Stimulated activated CD4-positive, alpha-beta T cell treated with anti-CD3 and anti-CD28 coated beads, Interleukin-15, amount 100 ng/mL, for 48 hours (primary cell): ENCODE measurements at places on chromosomes 6 and 20.

DNA sequence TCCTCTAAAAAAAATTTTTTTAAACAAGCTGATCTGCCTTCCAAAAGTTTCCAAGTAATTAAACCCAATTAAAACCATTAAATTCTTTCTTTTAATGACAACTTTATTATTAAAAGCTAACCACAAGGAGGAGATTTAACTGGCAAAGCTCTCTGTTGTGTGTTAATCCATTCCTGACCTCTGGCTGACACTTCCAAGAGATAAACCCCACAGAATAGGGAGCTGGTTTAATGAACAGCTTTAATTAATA, 230.8 kb downstream of the EYA2 start:
- DNase-seq = no peak

DNA sequence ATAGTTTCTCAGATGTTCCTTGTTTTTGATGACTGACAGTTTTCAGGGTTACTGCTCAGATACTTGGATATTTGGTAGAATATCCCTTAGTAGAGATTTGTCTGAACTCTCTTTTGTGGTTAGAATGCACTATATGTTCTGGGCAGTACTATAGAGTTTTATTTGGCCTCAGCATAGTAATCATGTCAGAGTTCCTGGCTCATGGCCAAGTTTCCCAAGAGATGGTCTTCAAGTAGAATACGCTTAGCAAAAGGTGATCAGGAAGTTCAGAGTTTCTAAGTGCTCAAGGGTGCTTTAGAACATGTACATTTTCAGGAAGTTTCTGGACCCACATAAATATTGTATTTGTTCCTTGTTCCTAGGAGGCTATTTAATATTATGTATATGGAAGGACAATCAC, 1209.7 kb upstream of the GJE1 start:
- DNase-seq = no peak

GRCh38 chr6:4412488-4412887, 277.1 kb upstream of the ECI2 start:
- DNase-seq = no peak

DNA sequence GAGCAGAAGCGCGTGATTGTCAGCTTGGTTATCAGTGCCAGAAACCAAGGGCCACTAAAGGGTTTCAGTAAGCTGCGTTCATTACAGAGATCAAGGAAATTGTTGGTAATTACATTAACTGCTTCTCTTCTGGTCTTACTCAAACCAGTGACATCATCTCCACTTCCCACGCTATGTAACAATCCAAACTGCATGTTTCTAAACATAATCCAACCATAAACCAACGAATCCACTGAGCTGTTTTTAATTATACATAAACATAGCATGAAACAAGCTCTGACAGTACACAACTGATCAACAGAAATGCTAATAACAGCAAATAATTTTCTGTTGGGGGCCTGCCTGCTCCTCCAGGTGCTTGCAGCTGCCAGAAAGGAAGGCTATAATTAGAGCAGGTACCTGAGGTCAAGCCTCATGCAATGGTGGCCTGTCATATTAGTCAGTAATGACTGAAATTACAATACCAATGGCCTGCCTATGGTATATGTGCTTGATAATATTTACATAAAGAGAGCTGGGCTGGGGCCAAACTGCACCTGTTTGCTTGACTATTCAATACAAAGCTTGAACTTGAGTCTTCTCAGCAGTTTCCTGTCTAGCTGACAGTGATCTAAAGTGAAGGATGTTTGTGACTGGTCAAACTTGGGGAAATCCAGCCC, 40.1 kb downstream of the ILRUN start:
- DNase-seq = no peak

DNA sequence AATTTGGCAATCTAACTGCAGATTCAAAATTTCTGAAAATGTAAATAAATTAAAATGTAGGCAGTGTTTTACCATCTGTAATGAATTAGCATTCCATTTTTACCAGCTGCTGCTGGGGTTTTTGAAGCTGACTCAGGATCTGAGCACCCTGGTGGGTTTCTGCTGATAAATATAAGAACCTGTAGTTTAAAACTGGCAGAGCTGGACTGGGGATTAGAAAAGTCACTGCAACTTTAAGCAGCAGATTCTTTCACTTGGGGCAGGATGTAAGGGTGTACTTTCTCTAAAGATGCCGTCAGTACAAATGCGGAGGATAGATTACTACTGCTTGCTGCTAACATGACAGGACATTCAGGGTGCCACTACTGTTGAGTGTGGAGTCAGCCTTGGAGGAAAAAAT, 341.8 kb downstream of the CDKAL1 start:
- no peak for DNase-seq

GRCh38 chr6:7052443-7053011, 55.2 kb upstream of the RREB1 start:
- no peak for DNase-seq

GRCh38 chr20:7967199-7967844, 27.1 kb upstream of the HAO1 start:
- no peak for DNase-seq

DNA sequence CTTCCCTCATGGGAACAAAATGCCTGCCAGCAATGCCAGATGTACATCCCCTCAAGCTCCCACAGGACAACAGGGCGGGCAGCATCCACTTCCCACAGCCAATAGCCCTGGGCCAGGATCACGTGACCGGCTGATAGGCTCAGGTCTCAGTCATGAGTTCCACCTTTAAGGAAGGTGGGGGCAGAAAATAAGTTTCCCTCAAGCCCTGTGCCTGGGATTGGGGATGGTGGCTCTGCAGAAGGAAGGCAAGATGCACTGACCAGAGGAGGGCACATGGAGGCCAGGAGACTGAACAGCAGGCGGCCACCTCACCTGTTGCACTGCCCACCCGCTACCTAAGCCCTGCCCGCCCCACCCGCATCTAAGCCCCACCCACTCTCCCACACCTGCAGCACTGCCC, 149.1 kb downstream of the BMP7 start:
- no peak for DNase-seq

DNA sequence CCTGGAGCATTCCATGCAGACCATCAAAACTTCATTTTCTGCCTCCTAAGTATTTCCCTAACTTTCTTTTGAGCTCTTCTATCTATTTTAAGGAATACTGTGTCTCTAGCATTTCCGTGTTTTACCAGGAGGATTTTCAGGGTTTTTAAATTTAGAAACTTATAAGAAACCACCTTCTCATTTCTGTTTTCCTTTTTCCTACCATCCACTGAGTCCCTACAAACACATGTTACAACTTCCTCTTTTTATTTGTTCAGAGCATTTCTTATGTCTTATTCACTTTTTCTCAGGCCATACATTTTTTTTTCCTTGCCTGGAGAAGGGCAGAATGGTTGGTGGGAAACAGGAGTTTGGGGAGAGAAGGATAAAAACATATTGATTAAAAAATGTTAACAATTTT, 130.0 kb upstream of the BMP5 start:
- no peak for DNase-seq

- no peak for DNase-seq
These were observed 81.9 kb downstream of the TFAP2C start for GRCh38 chr20:56711018-56711417.

DNA sequence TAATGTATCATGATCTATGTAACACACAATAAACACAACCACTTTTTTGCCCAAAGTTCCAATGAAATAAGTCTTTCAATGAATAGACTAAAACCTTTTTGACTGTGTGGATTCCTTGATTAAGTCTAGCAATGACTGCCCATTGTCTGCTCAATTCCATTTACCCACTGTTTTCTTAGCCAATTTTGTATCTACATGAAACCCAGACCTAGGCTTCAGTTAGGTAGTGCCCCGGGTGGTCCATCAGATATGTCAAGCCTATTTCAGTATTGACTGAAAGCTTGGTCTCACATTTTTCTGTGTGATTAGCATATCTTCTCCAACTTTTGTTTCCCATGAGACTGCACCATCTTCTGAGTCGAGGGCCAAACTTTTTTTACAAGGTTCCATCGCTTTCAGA, 615.0 kb downstream of the C6orf118 start:
- no peak for DNase-seq

GRCh38 chr6:99330159-99330558, 19.3 kb downstream of the FAXC start:
- DNase-seq = peak; percentile 60

GRCh38 chr6:11682561-11682975, 96.0 kb downstream of the ADTRP start:
- no peak for DNase-seq

DNA sequence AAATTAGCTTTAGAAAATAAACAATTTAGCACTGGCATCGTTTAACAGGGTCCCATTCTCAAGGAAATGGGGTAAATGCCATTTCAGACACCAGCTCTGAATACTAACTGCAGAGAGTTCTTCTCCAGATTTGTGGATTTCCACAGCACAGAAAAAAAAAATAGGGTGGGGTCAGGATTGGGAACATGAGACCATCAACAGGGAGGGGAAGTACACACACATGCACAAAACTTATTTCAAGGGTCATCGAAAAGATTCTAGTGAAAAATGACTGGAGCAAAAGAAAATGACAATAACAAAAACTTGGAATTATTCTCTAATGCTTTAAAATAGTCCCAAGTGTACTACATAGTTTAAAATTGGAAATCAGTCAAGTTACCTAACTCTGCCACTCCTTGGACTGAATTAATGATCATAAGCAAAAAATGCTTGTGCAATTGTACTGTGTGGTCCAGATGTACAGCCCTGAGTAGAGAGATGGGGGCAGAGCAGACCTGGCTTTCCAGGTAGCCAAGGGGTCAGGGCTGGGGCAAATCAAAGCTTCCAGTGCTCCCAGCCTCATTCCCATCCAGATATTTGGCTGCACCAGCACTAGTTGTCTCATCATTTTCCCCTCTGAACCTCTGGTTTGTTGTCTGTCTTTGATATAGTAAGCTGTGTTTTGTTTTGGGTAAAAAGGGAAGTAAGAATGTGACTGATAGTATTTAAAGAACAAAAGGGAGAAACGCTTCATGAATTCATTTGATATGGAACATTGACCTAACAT, 152.4 kb downstream of the SOBP start:
- no peak for DNase-seq

DNA sequence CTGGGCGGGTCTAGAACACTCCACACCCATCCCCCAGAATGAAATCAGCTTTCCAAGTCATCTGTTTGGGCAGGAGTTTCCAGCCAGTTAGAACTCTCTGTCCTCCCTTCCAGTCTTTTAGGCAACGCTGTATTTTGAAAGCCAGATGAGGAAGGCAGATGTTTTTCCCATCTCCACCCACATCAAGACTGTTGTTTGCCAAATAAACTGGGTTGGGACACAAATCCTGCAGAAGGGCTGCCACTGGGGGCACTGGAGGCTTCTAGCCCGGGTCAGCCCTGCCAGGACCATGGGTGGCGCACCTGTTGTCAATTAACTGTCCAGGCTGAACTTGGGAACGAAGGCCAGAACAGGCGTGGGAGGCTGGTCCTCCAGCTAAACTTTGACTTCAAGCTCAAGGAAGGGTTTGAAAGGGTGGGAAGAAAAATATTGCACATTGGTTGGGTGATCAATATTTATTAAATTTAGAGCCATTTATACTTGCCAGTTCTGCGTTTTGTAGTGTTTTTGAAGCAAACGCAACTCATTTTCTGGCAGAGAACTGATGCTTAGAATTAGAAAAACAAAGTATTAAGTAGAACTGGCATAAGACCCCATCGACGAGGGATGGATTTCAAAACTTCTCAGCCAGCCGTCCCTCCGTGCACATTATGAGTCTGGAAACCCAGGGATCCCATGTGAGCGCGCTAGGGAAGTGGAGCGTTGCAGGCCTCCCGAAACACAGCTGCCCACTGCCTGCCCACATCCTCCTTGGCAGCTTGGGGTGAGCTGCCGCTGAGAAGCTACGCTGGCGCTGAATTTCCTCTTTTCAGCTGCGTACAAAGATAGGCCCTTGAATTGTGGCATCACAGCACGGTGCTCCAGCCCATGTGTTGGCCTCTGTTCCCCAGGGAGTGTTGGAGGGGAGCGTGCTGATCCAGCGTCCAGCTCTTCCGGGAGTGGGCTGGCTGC, 297.4 kb downstream of the QKI start:
- no peak for DNase-seq

DNA sequence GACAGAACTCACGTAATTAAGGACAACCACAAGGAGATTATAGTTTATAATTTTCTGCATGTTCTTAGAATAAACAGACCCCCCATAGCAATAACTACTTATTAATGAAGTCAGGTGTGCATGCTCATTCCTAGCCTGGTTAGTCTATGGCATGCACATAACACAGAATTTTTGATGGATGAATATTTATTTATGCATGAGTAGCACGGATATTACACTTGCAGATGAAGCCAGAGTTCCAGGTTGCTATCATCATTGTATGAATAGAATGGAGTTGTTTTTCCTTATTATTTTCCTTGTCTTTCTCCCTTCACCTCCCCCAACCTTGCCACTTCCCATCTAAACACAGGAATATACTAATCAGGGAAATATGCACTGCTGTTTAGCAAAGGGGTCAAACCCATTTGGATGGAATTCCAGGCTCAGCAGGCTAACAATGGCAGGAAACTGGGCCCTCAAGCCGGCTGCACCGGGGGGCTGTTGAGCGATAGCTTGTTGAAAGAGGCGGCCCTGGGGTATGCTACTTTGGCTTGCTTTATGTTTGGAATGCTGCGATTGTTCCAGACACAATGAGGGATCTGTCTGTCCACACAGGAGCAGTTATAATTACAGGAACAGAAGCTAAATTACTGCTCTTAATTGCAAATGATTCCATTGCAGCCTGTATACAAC, 112.6 kb downstream of the TMEM170B start:
- DNase-seq = no peak

DNA sequence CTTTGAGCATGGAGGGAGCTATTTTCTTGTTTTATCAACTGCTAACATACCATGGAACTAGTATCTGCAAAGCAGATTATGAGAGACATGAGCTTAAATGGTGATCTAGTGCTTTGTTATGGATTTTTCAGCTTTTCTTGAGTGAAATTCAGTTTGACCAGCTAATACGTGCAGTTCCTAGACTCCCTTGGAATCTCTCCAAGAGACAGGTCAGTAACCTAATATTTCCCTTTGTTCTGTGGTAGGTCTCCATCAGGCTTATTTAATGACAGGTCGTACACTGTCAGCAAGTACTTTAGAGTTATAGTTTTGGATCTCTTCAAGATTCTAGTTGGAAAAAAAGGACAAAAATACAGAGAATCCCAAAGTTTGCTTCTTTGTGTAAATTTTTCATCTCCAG, 43.9 kb downstream of the HDAC2 start:
- DNase-seq = no peak

- no peak for DNase-seq
These were observed 47.9 kb downstream of the STK35 start for GRCh38 chr20:2149507-2149906.

- DNase-seq = no peak
These were observed 80.8 kb upstream of the VSTM2L start for GRCh38 chr20:37822141-37822601.
